ENCODE measurements at places on chromosomes 3 and 15. TPM values are rescaled to one million over a fixed set of nuclear protein-coding genes. Genes with fewer than 3 reads are reported as not detected.

The NR2E3 gene
- not detected for total RNA-seq

The IMPDH2 gene
- 337 TPM for total RNA-seq

The CACNA2D3 gene
- total RNA-seq, result not detected

The CTXN2 gene
- not detected for total RNA-seq

The MUSTN1 gene
- total RNA-seq, result not detected

The CACNA1D gene
- total RNA-seq, result under 0.01 TPM

The PKM gene
- total RNA-seq, result 1,402 TPM

The DUOX1 gene
- total RNA-seq, result not detected

The CPNE9 gene
- under 0.01 TPM for total RNA-seq

The SH2D7 gene
- total RNA-seq, result not detected

The SH3BP5 gene
- total RNA-seq, result 6.6 TPM

The ANKRD63 gene
- not detected for total RNA-seq

The PSMA4 gene
- 217 TPM for total RNA-seq

The PFN2 gene
- total RNA-seq, result 171 TPM

The RETNLB gene
- total RNA-seq, result not detected

The ROPN1 gene
- not detected for total RNA-seq

The CISH gene
- 2.1 TPM for total RNA-seq

The CYP11A1 gene
- total RNA-seq, result 0.84 TPM

The FANCD2 gene
- 38.7 TPM for total RNA-seq

The P2RY12 gene
- total RNA-seq, result not detected

The PIF1 gene
- 22.0 TPM for total RNA-seq

The DPP8 gene
- total RNA-seq, result 13.5 TPM

The OXTR gene
- 7.6 TPM for total RNA-seq

The FEZF2 gene
- not detected for total RNA-seq

The DUOXA2 gene
- not detected for total RNA-seq

The LRRC31 gene
- not detected for total RNA-seq

The HRG gene
- total RNA-seq, result not detected

The SCN11A gene
- not detected for total RNA-seq

The CAPN3 gene
- 0.50 TPM for total RNA-seq

The STRIT1 gene
- not detected for total RNA-seq

The PAK6 gene
- total RNA-seq, result 3.5 TPM

The CD86 gene
- not detected for total RNA-seq

The MESP2 gene
- 1.3 TPM for total RNA-seq

The RHOA gene
- 559 TPM for total RNA-seq

The ALPK3 gene
- total RNA-seq, result 0.84 TPM

The CSTA gene
- 1.0 TPM for total RNA-seq

The TM6SF1 gene
- total RNA-seq, result 4.2 TPM

The PIERCE2 gene
- 2.4 TPM for total RNA-seq

The GLDN gene
- 0.30 TPM for total RNA-seq

The CD47 gene
- 60.2 TPM for total RNA-seq

The HYAL3 gene
- 3.9 TPM for total RNA-seq
